ENCODE measurements at places on chromosomes 5 and 9.

DNA sequence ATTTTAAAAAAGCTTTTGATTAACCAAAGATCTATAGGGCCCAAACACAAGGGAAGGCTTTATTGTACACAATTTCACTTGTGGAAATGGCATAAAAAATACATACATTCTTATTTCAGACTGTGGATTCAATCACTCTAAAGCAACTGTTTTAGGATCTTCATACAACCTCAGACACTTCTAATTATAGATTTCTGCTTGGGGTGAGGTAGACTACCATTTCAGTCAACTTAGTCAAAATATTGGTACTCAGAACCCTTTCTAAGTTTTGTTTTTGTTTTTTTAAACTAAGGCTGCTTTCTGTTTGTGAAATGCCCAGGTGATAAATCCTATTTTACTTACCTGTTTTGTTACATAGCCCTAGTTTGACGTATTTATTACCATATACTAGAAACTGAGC, 284.5 kb upstream of the RASA1 start:
- H3K36me3 ChIP-seq, result no peaks in the 10 kb centered on the region
- H3K27ac ChIP-seq, result no peak overlapping the region
- no peaks in the 10 kb centered on the region for H3K27me3 ChIP-seq
- DNase-seq, result no peak
- no peaks in the 10 kb centered on the region for H3K4me1 ChIP-seq
- no peak overlapping the region for H3K4me3 ChIP-seq

- no peak overlapping the region for H3K27ac ChIP-seq
- no peak for DNase-seq
- peaks cover 5% of the 10 kb centered on the region for H3K4me1 ChIP-seq
- H3K36me3 ChIP-seq, result no peaks in the 10 kb centered on the region
- no peak overlapping the region for H3K4me3 ChIP-seq
These were observed 5.0 kb downstream of the TNIP1 start for GRCh38 chr5:151075698-151076331.

GRCh38 chr5:82817897-82818676, 259.1 kb downstream of the TMEM167A start:
- H3K4me3 ChIP-seq, result no peak overlapping the region
- H3K4me1 ChIP-seq, result no peaks in the 10 kb centered on the region
- H3K27ac ChIP-seq, result no peak overlapping the region
- H3K27me3 ChIP-seq, result no peaks in the 10 kb centered on the region

GRCh38 chr5:68848091-68848490, 245.7 kb upstream of the SLC30A5 start:
- no peak overlapping the region for H3K27ac ChIP-seq

DNA sequence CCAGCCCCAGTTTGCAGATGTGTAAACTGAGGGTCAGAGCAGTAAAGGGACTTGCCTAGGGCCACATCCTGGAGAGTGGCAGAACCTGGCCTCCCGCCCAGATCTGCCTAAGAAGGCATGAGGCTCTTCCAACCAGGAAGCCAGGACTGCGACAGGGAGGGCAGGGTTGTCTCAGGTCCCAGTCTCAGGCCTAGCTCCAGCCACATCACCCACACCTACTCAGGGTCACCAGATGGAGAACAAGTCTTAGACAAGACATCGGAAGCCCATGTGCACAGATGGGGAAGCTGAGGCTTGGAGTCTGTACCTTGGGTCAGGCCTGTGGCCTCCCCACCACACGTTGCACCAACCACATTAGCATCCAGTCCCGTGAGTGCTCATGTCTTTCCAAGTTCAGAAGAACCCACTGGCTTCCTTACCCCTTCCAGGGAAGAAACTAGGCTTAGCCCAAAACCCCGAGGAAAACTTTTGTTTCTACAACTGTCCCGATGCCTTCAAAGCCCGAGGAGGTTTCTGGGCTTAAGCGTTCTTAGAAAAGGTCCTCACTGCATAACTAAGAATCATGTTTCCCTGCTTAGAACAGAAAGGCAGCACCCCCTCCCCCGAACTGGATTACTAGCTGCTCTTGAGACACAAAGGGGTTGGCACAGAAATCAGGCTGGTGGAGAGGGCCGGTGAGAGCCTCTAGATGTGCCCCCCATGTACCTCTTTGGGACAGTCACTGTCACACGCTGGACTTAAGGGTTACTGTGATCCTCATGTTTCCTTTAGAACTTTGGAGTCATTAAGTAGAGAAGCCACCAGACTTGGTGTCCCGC, 2.2 kb downstream of the FAM78A start:
- H3K36me3 ChIP-seq, result no peaks in the 10 kb centered on the region
- H3K4me1 ChIP-seq, result no peaks in the 10 kb centered on the region
- no peak overlapping the region for H3K4me3 ChIP-seq
- no peak for DNase-seq
- H3K27ac ChIP-seq, result no peak overlapping the region
- no peaks in the 10 kb centered on the region for H3K27me3 ChIP-seq

Data from Panc1 (cell line).